ENCODE measurements at places on chromosomes 6 and 20.

- no peak for DNase-seq
Measured at GRCh38 chr6:166005944-166006899, 161.4 kb downstream of the TBXT start.

- DNase-seq = no peak
Measured at GRCh38 chr6:170017603-170018320, 266.3 kb downstream of the ERMARD start.

DNA sequence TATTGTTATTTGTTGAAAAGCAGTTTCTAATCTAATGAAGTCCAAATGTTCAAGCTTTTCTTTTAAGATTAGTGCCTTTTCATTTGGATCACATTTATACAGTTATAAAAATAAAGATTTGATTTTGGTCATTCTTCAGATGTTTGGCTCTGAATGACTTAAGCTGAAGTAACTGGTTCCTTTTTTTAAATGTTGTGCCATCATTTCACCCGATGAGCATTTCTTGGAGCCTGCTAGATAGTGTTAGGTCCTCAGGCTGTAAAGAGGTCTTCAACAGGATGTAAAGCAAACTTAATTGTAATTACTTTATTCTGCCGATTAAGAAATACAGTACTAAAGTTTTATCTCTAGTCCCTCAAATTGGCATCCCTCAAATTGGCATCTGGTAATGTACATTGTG lies 41.2 kb upstream of the ASIP start:
- no peak for DNase-seq

DNA sequence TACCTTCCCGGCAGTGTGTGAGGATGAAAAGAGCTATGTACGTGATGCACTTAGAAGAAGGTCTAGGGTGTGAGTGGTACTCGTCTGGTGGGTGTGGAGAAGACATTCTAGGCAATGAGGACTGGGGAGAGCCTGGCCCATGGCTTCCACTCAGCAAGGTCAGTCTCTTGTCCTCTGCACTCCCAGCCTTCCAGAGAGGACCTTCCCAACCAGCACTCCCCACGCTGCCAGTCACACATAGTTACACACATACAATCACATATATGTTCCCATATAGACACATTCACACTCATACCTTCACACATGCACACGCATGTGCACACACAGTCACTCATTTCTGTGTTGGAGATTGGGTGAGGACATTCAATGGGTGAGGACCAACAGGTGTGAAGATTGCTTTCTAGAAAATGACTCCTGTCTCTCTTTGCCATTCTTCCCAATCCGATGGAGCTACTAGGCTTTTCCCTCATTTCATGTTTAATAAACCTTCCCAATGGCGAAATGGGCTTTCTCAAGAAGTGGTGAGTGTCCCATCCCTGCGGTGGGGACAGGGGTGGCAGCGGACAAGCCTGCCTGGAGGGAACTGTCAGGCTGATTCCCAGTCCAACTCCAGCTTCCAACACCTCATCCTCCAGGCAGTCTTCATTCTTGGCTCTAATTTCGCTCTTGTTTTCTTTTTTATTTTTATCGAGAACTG lies 30.4 kb downstream of the SRSF3 start:
- no peak for DNase-seq

GRCh38 chr20:32037929-32038328 lies 14.1 kb upstream of the HCK start:
- no peak for DNase-seq

Data from stimulated activated naive CD4-positive, alpha-beta T cell treated with Interleukin-2 at 50 U/mL for 16 hours (primary cell).